Stimulated activated CD8-positive, alpha-beta memory T cell treated with anti-CD3 and anti-CD28 coated beads, Interleukin-12 subunit alpha, Interleukin-12 subunit beta, amount 100 ng/mL, for 1 hour (primary cell): ENCODE measurements at places on chromosomes 12 and 14.
A peak's percentile ranks its signal among the peaks of the same experiment; 100 is the strongest.

DNA sequence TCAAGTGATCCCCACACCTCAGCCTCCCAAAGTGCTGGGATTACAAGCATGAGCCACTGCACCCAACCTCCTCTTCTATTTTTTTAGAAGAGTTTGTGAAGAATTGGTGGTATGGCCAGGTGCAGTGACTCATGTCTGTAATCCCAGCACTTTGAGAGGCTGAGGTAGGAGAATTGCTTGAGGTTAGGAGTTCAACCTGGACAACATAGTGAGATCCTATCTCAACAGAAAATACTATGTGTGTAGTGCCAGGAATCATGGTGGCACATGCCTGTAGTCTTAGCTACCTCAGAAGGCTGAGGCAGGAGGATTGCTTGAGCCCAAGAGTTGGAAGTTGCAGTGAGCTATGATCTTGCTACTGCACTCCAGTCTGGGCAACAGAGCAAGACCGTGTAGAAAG is 5.5 kb upstream of the ATF7 start:
- no peak for DNase-seq

GRCh38 chr12:27902651-27903050 is 69.9 kb downstream of the PTHLH start:
- no peak for DNase-seq

DNA sequence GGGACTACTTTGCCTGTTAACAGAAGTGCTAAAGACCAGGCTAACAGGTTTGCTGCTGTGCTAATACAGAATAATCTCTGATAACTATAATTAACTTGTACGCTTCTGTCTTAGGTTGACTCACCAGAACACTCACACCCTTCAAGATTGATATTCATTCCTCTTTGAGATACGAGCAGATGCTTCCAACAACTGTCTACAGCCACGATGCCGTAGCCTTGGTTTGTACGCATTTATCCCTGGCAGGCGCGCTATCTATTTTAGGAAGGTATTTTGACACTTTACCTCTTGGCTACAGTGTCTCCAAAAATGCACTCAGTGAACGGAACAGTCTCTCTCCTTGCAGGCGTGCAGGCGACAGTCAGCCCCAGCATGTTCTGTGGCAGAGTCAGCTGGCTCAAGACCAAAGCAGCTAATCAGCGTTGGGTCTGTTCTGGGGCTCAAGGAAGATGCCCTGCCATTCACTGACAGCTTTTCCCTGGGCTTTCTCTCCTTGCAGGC is 146.4 kb upstream of the PRICKLE1 start:
- no peak for DNase-seq

DNA sequence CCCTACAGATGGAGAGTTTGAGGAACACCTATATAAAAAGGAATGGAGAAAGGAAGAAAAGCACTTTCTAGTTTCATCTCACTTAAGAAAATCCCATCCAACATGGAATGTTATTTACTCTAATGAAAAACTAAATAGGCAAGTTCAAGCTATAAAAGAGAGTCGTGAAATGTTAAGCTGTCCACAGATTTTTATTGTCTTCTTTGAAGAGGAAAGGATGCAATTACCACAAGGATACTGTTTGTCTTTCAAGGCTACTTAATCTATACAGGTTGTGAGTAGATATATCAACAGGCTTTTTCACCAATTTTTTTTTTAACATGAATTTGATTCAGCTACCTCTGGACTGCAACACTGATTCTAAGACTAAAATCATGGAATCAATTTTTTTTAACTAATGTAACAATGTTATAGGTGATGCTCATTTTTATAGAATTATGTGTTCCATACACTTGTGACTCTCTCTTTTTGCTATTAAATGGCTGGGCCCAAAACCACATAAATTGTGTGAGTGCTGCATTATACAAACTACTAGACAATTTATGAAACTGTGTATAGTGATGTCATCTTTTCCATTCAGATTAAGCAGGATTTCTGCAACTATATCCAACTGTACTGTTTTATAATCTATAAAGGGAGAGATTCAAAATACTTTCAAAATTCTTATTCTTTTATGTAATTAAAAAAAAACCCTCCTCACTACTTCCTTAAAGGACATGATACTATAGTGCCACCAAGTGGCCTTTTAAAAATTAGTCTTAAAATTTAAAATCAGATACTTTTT is 26.8 kb upstream of the BMAL2 start:
- DNase-seq: no peak

GRCh38 chr12:102958073-102958829 is 777 bp downstream of the ASCL1 start:
- no peak for DNase-seq

- no peak for DNase-seq
Measured at GRCh38 chr12:32567296-32567674, 111.8 kb upstream of the DNM1L start.

- DNase-seq: no peak
Measured at GRCh38 chr12:103851127-103851526, 10.1 kb upstream of the NT5DC3 start.

GRCh38 chr14:100146531-100147091 is 12.8 kb downstream of the DEGS2 start:
- no peak for DNase-seq

GRCh38 chr12:89235189-89235993 is 116.9 kb downstream of the DUSP6 start:
- DNase-seq: no peak

DNA sequence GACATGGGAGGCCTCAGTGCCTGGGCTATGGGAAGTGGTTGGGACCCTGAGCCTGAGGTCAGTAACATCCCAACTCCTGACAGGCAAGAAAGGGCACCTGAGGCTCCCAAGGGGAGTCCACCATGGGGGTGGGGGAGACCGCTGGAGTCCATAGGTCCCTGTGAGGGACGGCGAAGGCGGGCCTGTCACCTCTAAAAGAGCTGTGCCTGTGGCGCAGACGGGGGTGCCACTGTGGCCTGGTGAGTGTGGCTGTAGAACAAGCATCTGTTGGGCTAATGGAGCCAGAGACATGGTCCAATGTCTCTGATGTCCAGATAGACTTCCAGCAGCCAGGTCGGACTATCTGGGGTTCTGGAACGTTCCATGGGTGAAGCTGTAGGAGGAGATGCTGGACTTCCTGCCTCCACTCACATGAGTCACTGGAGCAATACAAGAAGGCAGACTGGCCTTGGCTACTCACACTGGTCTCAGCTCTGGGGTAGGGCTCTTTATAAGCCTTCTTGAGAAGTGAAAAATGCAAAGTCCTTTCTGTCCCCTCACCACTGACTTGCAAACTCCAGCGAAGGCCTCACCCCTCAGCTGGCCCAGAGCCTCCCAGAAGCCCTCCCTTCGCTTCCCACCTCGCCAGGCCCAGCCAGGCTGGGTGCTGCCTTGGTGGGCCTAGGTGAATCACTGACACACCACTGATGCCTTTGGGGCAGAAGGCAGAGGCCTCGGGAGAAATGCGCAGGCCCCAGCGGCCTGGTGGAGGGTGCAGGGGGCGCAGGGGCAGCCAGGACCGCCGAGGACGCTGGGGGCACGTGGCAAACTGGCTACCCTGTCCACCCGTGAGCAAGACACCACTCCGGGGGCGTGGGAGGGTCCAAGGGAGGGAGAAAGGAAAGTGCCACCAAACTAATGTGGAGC is 1.1 kb upstream of the TRAF3 start:
- DNase-seq: no peak

DNA sequence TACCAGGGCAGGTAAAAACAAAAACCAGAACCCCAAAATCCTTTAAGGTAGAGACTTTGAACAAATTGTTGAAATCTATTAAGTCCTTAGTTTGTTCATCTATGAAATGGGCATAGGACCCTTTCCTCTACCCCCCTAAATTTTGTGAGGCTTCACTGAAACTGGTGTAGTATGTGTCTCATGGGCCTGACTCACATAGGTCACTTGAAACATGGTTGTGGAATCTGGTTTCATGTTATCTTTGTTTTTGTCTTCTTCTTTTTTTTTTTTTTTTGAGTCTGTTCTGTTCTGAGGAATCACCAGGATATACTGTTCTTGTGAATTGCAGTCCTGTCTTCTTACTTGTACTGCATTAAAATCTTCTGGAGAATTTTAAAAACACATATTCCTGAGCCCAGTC is 202.2 kb downstream of the KTN1 start:
- no peak for DNase-seq

DNA sequence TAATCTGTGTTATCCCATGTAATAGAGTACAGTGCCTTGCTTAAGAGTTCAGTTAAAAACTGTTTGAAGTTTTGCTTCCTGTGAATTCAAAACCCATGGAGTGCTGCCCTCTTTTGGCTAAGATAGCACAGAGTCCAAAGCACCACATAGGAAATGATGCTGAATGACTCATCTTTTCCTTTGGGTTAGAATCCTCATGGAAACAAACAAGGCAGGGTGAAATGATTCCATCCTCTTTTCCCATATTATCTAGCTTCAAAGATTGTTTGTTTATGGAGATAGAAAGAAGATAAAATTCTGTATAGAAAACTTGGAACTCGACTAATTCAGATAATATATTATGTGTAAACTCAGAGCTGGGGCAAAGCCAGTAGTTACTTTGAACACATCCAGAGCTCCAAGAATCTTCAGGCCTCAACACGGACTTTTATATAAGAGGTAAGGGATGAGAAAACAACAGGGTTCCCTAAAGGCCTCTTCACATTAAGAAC is 87.4 kb downstream of the OTOGL start:
- DNase-seq: peak; percentile 15

DNA sequence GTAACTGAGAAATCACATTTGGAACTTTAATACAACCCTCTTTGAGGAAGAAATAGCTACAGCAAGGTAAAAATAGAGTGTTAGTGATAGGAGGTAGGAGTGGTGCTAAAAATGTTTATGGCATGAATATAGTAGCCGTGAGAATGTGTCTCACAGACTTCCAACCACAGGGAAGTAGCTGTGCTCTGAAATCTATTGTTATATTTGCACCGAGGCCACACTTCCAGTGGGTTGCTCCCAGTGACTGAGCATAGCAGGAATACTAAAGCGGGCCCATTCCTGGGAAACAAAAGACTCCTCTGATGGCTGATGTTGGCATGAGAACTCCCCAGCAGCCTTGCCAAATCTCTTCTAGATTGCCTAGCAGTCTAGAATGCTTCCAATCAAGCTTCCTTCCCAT is 174.1 kb upstream of the PLXNC1 start:
- no peak for DNase-seq

- DNase-seq: no peak
Measured at GRCh38 chr12:49684310-49684854, 22.8 kb downstream of the FMNL3 start.

DNA sequence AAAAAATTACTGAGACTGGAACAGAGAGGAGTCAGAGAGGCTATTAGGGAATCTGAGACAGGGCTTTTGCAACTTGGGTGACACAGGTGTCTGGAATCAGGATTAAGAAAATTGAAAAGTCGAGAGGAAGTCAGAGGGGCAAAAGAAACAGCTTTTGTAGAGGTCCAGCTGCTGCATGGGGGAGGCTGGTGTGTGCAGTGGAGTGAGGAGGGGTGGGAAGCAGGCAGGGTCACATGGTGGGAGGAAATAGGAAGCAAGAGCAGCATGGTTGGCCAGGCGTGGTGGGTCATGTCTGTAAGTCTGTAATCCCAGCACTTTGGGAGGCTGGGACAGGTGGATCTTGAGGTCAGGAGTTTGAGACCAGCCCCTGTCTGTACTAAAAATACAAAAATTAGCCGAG is 69.7 kb upstream of the VRK1 start:
- no peak for DNase-seq

DNA sequence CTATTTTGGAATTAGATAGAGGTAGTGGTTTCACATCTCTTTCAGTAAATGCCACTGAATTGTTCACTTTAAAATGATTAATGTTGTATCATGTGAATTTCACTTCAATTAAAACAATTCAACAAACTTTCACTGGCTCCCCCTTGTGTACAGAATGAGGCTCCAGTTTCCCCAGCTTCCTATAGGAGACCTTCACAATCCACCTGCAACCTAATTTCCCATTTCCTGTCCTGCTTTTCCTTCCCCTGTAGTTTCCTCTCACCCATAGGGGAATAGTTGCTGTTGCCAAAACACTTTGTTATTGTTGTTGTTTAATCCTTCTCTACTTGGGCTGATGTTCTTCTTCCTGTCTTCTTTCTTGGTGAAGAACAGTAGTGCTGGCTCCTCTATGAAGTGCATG is 59.8 kb downstream of the NPAS3 start:
- no peak for DNase-seq

- no peak for DNase-seq
Measured at GRCh38 chr12:111173836-111174235, 195.1 kb downstream of the PHETA1 start.

- no peak for DNase-seq
Measured at GRCh38 chr12:85807730-85808129, 28.5 kb downstream of the RASSF9 start.

DNA sequence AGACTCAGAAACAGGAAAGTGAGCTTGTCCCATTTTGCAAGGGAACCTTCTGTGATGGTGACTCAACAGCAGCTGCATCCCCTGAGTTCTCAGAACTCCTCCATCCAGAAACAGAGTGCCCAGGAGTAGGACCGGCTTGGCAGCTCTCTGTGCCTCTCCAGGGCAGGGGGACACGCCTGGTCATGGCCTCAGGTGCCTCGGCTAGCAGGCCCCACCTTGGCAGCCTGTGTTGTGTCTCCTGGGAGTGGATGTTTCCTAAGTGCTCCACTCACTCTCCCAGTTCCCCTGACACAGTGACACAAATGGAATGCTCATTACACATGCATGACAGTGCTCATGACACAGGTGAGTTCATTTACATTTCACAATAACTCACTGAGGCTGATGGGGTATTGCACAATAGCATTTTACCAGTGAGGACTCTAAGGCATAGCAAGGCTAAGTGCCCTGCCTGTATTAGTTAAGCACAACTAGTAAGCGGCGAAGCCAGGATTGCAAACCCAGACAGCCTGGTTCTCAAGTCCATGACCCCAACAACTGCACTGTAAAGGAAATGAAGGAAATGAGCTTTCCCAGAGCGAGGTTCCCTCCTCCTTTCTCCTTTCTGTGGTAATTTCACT is 47.4 kb downstream of the CALM1 start:
- no peak for DNase-seq

GRCh38 chr12:53201639-53202038 is 5.4 kb downstream of the ITGB7 start:
- DNase-seq: no peak

GRCh38 chr14:33951183-33951840 is 438 bp upstream of the EGLN3 start:
- no peak for DNase-seq

DNA sequence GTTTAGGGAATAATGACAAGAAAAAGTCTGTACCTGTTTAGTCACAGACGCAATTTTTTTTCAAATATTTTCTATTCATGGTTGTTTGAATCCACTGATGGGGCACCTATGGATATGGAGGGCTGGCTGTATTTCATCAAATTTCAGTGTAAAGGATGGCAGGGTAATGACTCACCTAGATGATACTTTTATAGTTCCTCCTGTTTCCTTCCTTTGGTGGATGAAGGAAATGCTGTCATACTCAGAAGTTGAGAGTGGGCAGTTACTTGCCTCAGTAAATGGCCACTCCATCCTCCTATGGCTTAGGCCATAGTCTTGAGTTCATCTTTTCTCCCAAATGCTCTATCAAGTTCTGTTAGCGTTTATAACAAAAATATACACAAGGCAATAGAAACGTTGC is 18.9 kb upstream of the C12orf71 start:
- DNase-seq: no peak

- no peak for DNase-seq
Measured at GRCh38 chr14:89136587-89136986, 280.4 kb downstream of the FOXN3 start.
